ENCODE measurements at places on chromosomes 2 and 18.

DNA sequence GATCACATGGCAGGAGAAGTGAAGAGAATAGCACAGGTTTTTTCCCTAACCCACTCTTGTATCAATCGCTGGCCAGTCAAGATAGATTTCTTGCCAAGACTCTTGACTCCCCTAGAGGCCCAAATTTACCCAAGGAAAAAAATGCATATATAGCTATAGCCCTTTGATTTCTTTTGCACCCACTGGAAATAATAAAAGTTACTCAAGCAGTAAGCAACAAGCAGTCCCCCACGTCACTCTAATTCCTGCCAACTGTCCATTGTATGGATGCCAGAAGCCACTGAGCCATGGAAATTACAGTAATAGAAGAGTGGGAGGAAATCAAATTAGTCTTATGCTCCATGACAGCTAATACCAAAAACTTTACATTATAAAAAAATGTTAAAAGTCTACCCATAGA lies 125.3 kb upstream of the SLC39A10 start:
- no peak for DNase-seq

DNA sequence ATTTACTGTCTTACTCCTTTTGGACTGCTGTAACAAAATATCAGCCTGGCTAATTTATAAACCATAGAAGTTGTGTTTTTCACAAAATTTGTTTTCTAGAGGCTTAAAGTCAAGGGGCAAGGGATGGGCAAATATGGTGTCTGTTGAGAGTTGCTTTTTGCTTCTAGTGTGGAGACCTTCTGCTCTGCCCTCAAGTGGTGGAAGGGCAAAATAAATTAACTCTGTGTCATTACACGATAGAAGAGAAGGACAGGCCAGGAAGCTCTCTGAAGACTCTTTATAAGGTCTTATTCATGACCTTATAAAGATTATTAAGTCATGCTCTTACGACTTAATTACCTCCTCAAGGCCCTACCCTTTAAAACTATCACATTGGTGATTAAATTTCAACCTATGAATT lies 181.2 kb upstream of the LRATD1 start:
- no peak for DNase-seq

- peak; percentile 59 for DNase-seq
Observed at GRCh38 chr2:96528006-96528699, 8.4 kb upstream of the ARID5A start.

GRCh38 chr2:109545828-109546713 lies 67.7 kb downstream of the SEPTIN10 start:
- DNase-seq = peak; percentile 79

GRCh38 chr2:12684471-12684936 lies 32.2 kb upstream of the TRIB2 start:
- peak; percentile 68 for DNase-seq

DNA sequence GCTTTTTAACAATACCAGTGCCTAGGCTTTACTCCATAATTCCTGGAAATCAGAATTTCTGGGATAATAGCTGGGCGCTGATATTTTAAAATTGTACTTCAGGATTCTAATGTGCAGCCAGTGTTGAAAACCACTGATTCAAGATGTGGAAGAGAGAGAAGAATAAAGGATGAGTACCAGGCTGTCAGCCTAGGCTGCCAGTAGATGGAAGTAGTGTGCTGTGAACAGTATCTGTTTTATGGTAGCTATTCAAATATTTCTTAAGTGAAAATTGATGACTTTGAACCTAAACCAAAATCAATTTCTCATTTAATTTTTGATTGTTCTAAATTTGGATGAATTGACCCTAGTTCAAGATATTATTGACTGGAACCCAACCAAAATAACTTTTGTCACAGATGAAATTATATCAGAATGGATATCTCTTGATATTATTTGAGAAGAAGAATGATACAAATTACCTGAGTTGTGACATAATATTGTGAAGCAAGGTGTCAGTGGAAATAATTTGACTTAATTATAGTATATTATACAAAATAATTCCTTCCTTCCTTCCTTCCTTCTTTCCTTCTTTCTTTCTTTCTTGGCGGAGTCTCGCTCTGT lies 88.0 kb downstream of the COMMD1 start:
- DNase-seq = peak; percentile 37

DNA sequence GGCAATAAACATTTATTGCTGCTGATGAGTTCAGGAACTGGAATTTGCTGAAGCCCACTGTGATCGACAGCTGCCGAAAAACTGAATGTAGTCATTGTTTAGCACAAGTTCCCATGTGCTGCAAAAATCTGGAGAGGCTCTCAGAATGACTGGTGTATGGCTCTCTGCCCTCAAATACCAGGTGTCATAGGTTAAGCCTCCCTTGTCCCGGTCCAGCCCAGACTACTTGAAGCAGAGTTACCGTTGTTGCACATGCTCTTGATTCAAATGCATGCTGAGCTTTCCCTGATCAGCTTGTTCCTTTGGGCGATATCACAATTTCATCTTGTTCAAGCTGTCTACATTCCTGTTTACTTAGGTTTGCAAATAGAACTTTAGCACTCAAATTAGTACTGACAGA lies 625.2 kb downstream of the CPS1 start:
- peak; percentile 41 for DNase-seq

GRCh38 chr2:69139778-69140670 lies 127.0 kb downstream of the ANTXR1 start:
- DNase-seq = no peak

DNA sequence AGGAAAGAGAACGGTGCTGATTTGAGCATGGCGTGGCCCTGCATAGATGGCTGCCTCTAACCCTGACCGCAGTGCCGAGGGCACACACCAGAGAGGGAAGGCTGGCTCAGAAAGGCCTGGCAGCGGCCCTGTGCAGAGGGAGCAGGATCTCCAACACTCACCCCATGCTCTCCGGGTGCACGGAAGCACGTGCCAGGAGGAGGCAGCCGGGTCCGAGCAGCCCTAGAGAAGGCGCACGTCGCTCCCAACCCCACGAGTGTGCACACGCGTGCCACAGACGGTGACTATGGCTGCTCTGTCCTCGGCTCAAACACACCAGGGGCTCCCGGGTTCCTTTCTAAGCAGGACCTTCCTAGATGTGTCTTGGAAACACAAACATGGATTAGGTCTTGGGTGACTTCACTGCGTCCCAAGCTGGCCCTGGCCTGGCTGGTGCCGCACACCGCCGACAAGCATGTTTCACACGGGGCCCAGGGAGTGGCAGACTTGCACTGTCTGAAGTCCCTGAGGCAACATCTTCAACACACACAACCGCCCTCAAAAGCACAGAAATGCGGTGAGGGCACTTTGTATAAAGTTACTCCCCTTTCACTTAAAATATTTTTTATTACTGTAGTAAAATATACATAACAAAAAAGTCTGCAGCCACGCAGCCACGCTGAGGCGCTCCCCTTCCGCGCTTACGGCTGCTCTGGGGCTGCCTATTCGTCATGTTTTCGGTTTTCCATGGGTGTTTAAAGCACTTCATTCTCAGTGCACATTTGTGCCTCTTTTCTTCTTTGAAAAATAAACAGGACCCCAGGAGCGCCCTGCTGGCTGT lies 110.0 kb downstream of the ZNF516 start:
- DNase-seq = peak; percentile 5

- no peak for DNase-seq
Observed at GRCh38 chr2:128796321-128796720, 477.7 kb upstream of the HS6ST1 start.

DNA sequence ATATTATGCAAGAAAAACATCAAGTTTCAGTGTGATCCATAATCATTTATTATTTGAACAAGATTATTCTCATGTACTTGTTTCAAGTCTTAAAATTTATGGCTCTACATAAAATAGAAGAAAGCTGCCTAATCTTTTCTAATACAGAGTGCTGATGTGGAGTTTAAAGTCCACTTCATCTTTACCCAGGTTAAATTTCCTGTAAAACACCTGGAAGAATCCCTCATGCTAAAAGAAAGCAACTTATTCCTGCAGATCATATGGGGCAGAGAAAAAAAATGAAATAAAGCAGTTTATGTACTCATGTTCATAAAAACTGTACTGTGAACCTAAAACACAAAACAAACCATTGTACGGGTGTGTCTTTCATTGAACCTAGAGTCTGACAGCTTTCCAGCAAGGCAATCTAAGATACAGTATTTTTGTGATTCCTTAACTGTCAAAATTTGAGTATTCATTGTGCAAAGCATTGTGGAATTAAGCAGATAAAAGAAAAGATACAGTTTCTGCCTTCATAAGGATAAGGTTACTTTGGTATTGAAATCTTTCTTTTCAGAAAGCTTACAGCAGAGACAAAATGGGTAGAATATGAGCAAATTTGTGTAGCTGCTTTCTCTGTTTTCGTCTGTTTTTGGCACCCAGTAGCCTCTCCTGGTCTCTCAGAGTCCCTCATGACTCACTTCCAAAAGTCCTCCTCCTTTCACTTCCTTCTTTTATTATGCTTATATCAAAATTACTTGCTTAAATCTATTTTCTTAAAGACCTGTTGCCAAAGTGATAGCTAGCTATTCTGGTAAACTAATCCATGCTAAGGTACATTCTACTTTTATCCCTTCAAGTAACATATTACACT lies 26.9 kb upstream of the GLS start:
- no peak for DNase-seq

- DNase-seq = no peak
Observed at GRCh38 chr2:72991439-72991725, 74.1 kb downstream of the EMX1 start.

DNA sequence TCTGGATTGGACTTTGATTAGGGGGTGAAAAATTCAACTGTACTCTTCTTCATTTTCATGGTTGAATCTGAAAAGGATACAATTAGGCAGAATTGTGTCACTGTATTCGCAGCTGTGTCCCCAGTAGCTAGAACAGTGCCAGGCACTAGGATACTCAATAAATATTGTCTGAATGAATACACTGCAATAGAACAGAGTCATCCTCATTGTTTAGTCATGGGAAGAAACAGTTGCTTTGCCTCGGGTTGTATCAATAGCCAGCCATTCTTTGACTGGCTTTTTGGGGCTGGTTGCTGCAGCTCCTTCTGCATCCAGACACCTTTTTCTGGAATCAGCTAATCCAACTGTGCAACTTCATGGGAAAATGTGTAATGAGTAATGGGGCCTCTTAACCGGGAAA lies 18.1 kb upstream of the DYNC1I2 start:
- DNase-seq = no peak

- no peak for DNase-seq
Observed at GRCh38 chr2:196435189-196435588, 204.3 kb upstream of the CCDC150 start.

- peak; percentile 53 for DNase-seq
Observed at GRCh38 chr2:38466876-38467767, 90.0 kb upstream of the ATL2 start.

DNA sequence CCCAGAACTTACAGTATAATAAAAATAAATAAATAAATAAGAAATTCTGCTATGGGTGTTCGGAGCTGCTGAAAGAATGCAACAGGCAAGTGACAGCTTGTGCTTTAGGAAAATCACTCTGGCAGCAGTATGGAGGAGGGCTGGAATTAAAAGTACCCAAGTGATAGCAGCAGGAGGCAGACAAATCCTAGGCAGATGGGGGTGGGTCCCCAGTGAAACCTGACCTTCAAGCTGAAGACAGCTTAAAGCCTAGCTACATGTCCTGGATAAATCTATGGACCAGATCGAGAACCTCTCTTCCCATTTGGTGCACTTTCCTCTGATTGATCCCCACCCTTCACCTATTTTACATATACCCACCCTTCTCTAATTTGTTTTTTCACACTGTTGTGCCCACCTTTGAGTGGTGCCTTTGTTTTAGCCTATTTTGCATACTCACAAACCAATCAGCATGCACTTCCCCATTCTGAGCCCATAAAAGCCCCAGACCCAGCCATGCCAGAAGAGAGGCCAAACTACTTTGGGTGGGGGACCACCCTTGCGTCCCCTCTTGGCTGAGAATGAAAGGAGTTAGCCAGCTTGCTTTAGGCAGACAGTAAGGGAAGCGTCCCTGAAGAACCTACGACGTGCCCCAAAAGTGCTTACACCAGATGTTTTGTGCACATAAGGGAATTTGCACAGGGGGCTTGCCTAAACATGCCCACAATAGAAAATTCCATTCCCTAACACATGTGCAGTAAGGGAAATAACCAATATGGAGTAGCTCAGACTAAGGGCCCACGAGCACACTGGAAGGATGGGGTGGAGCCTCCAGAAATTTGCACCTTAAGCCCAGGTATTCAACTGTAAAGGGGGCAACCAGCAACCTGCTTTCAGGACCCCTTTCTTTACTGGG lies 3.0 kb downstream of the METTL8 start:
- DNase-seq = no peak

- DNase-seq = no peak
Observed at GRCh38 chr2:11683966-11684365, 14.0 kb upstream of the NTSR2 start.

DNA sequence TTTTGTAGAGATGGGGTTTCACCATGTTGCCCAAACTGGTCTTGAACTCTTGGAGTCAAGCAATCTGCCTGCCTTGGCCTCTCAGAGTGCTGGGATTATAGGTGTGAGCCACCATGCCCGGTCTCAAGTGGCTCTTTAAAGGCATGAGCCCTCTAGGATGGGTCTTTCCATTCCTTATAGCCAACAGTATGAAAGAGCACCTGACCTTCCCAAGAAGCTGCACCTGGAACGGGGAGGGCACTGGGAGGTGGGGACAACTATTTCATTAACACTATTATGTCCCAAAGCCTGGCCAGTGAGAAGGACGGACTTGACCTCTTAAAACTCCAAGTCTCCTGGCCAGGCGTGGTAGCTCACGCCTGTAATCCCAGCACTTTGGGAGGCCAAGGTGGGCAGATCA lies 149.7 kb downstream of the ZFP36L2 start:
- no peak for DNase-seq

- DNase-seq = no peak
Observed at GRCh38 chr2:186697536-186697935, 3.7 kb downstream of the FAM171B start.

DNA sequence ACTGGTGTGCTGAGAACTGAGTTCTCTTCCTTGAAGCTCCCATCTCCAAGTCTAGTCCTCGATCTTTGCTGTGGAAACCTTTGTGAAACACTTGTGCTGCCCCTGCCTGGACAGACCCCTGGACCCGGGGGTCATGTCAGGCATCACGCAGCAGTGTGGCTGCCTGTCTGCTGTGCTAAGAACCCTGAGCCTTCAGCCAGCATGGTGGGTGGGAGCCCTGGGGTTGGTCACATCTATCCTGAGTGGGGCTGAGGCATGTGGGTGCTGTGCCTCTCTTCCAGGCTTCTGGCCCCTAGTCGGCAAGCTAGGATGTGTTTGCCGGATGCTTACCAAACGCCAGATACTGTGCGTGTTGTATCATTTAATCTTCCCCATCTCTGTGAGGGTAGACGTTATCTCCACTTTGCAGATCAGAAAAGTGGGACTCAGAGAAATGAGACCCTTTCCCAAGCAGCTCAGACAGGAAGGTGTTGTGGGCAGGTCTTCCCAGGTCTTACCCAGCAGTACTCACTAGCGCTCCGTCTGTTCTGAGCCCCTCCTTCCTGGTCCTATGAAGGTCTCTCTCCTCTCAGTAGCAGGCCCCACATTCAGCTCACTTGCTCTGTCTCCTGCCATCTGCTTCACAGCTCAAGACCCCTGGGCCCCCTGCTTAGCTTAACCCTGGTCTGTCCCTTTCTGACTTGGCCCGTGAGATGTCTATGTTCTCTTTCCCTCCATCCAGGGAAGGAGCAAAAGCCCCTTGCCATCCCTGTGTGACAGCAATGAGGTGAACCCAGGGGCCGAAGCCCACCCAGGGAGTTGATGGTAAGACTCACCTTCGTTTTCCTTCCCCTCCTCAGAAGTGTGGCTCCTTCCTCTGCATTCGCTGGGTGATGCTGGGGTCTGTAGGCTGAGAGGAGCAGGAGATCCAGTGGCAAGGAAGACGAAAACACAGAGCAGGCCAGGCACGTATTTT lies 242.8 kb downstream of the FAM210A start:
- no peak for DNase-seq

All from lung (tissue), 17 donors.